Naive thymus-derived CD8-positive, alpha-beta T cell (primary cell): ENCODE measurements at places on chromosomes 11 and 22.
A peak's percentile ranks its signal among the peaks of the same experiment; 100 is the strongest.

GRCh38 chr22:50603511-50604255 lies 3.1 kb downstream of the MAPK8IP2 start:
- H3K36me3 ChIP-seq, result peaks cover 4% of the 10 kb centered on the region
- no peak for DNase-seq
- H3K4me1 ChIP-seq, result peaks cover 17% of the 10 kb centered on the region
- H3K27ac ChIP-seq, result no peak overlapping the region
- H3K4me3 ChIP-seq, result no peak overlapping the region

DNA sequence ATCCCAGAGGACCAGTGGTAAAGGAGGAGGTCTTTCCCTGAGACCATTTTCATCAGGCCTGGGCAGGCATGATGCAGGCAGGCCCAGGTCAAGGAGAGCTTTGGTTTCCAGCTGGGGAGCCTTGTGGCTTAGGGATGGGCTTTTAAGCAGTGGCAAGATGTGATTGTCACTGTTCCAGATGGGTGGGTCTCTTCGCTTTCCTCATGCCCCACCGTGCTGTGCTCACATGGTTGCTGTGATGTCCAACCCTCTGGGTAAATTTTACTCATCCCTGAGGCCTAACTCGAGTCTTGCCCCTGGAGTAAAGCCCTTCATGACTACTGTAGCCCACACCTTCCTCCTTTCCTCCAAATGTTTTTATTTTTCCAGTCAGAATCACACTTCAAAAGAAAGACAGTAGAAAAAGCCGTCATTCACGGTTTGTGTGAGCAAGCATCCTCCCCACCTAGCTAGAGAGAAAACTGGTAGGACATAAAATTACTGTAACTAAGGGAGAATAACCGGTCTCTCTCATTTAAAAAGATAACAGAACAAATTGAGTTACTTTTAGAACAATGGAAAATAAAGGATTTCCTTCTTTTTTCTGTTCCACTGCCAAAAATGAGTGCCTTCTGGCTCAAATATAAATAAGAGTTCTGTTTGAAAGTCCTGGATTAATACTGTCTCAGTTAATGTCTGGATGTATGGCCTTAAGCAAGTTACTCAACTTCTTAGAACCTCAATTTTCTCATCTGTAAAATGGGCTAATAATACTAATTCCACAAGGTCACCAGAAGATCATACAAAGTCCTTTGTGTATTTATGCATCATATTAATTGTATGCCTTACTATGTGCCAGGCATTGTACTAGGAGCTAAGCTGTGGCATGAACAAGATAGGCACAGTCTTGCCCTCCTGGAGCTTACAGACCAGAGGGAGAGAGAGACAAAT lies 84.9 kb downstream of the ME3 start:
- no peaks in the 10 kb centered on the region for H3K27me3 ChIP-seq
- no peaks in the 10 kb centered on the region for H3K36me3 ChIP-seq
- H3K4me3 ChIP-seq, result no peak overlapping the region
- peaks cover 2% of the 10 kb centered on the region for H3K4me1 ChIP-seq
- H3K27ac ChIP-seq, result no peak overlapping the region

GRCh38 chr11:1401656-1402221 lies 12.0 kb downstream of the BRSK2 start:
- H3K4me3 ChIP-seq, result no peak overlapping the region
- peak; percentile 47 for DNase-seq
- H3K27me3 ChIP-seq, result peaks cover 18% of the 10 kb centered on the region
- H3K27ac ChIP-seq, result no peak overlapping the region

DNA sequence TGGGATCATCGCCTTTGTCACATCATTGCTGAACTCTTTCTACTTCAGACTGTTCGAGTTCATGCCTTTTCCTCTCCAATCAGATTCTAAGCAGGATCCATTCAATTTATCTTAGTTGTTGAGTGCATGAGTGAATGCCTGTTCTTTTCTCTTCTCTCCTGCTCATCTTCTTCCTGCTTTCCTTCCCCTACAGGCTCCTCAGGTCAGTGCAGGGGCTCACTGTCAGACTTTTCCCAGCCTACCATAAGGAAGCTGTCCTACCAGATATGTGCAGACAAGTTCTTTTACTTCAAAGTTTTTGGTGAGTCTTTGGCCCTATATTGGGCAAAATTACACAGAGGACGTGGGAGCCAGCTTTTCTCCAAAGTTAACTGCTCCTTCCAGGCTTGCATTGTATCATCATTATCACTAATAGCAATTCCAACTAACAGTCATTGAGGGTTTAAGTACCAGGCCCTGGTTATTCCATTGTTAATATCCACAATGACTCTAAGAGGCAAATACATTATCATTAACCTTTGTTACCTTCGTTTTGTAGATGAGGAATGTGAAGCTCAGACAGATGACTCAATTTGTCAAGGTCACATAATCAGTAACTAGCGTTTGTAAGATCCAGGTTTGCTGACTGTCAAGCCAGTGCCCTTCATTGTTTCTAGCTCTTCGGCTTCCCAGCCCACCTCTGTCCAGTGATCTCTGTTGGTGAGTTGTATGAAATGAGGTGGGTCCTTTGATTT lies 30.4 kb downstream of the OR6Q1 start:
- H3K36me3 ChIP-seq, result no peaks in the 10 kb centered on the region
- DNase-seq, result no peak
- H3K4me1 ChIP-seq, result no peaks in the 10 kb centered on the region

DNA sequence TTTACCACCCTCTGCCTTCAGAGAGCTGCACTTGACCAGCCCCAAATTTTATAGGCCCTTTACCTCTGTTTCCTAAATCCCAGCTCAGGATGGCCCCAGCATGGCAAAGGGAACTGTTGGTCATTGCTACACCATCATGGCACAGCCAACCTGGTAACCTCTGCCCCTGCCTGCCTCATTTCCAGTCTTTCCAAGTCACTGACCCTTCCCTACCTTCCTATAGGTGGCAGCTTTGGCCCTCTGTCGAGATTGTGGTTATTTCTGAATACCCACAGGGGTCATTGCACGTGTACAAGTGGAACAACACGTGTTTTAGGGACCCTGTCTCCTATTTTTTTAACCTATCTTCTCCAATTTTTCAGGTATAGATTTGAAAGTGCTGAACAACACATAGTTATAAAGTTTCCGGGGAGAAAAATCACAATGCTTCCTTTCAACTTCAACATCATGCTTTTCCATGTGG lies 2.8 kb downstream of the GALNT18 start:
- no peak overlapping the region for H3K4me3 ChIP-seq
- H3K27me3 ChIP-seq, result peaks cover 35% of the 10 kb centered on the region
- H3K27ac ChIP-seq, result no peak overlapping the region
- H3K36me3 ChIP-seq, result no peaks in the 10 kb centered on the region

DNA sequence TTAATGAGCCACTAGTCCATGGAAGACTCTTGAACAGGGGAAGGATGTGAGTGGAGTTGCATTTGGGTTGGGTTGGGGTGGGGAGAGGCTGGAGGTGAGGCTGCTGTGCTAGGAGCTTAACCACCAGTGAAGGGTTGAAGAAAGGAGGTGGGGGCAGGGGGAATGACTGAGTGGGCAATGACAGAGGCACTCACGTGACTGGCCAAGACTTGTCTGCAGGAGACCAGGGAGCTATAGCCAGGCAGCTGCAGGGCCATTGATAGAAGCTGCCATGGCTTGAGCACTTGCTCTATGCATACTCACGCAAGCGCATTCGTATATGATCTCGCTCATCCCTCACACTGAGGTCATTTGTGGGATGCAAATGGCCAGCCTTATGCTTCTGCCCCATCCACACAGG lies 4.0 kb downstream of the LMO2 start:
- no peak for DNase-seq
- no peak overlapping the region for H3K27ac ChIP-seq
- H3K4me3 ChIP-seq, result no peak overlapping the region
- peaks cover 18% of the 10 kb centered on the region for H3K4me1 ChIP-seq
- no peaks in the 10 kb centered on the region for H3K36me3 ChIP-seq
- H3K27me3 ChIP-seq, result peaks cover 92% of the 10 kb centered on the region

DNA sequence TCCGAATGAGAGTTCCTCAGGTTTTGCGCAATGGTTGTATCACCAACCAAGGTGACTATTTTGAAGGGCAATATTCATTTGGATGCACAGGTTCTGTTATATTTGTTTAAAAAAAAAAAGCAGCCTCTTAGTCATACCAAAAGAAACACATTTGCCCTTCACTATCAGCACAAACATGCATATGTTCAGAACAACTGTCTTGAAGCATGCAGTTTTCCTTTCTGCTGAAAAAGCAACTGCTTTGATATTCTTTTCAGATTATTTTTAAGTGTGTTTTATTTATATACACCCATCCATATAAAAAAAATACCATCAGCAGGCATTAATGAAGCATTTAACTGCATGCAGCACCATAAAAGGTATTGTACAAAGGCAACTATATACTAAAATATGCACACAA lies 67.8 kb downstream of the RBFOX2 start:
- no peak overlapping the region for H3K27ac ChIP-seq
- H3K4me3 ChIP-seq, result no peak overlapping the region
- no peak for DNase-seq
- no peaks in the 10 kb centered on the region for H3K4me1 ChIP-seq
- H3K36me3 ChIP-seq, result no peaks in the 10 kb centered on the region

DNA sequence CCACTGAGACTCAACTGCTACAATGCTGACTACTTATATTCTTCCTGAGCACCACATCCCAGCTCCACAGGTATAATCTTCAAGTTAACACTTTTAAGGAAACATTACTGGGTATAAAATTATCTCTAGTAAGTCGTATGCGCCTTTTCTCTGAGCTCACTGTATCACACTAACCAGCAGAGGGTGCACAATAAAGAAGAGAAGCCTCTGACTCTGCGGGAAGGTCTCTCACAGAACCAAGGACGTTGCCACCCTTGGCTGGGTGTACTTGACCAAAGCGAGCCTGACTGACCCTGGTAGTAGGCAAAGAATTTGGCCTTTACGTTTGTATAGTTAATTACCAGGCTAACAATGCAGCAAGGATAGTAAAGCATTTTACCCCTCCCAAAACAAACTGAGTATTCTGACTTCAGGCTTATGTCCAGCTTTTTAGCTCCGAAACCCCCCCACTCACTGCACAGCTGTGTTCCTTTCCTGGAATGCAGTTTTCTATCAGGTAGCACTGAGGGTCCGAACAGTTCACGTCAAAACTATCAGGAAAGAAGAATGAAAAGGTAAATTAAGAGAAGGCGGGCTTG lies at the start of gene BTBD18:
Gene BTBD18, minus strand, starts transcription at position 144 of the 578 bp plus-strand sequence. CDS start 631 bp downstream, outside the sequence.
- no peak for DNase-seq
- H3K27ac ChIP-seq, result peak within 1 kb of the TSS; percentile 60
- no peaks in the 10 kb centered on the region for H3K27me3 ChIP-seq
- peaks cover 21% of the 10 kb centered on the region for H3K36me3 ChIP-seq
- H3K4me1 ChIP-seq, result peaks cover 25% of the 10 kb centered on the region

- H3K27ac ChIP-seq, result no peak overlapping the region
- H3K4me1 ChIP-seq, result peaks cover 29% of the 10 kb centered on the region
- H3K36me3 ChIP-seq, result no peaks in the 10 kb centered on the region
Observed at GRCh38 chr11:76683161-76684095, 12.9 kb upstream of the LRRC32 start.

- no peaks in the 10 kb centered on the region for H3K4me1 ChIP-seq
- H3K36me3 ChIP-seq, result no peaks in the 10 kb centered on the region
- H3K4me3 ChIP-seq, result no peak overlapping the region
- DNase-seq, result no peak
Observed at GRCh38 chr11:116071241-116071640, 567.0 kb upstream of the CADM1 start.

- no peak overlapping the region for H3K27ac ChIP-seq
- peaks cover 4% of the 10 kb centered on the region for H3K27me3 ChIP-seq
- H3K4me1 ChIP-seq, result no peaks in the 10 kb centered on the region
- DNase-seq, result no peak
- no peak overlapping the region for H3K4me3 ChIP-seq
- H3K36me3 ChIP-seq, result no peaks in the 10 kb centered on the region
Observed at GRCh38 chr11:126538071-126538470, 182.6 kb downstream of the ST3GAL4 start.

- DNase-seq, result no peak
- no peak overlapping the region for H3K27ac ChIP-seq
- H3K4me1 ChIP-seq, result peaks cover 27% of the 10 kb centered on the region
- no peaks in the 10 kb centered on the region for H3K36me3 ChIP-seq
- no peak overlapping the region for H3K4me3 ChIP-seq
Observed at GRCh38 chr22:22685586-22685985, 41.2 kb downstream of the GGTLC2 start.

GRCh38 chr11:128206461-128206860 lies 380.9 kb downstream of the ETS1 start:
- DNase-seq, result no peak
- no peaks in the 10 kb centered on the region for H3K27me3 ChIP-seq
- no peaks in the 10 kb centered on the region for H3K4me1 ChIP-seq
- no peak overlapping the region for H3K4me3 ChIP-seq

- H3K4me3 ChIP-seq, result no peak overlapping the region
- peak overlapping the region; percentile 40 for H3K27ac ChIP-seq
- no peak for DNase-seq
- H3K36me3 ChIP-seq, result no peaks in the 10 kb centered on the region
Observed at GRCh38 chr22:45763236-45763624, 91.6 kb downstream of the ATXN10 start.

GRCh38 chr11:43895601-43896000 lies 15.0 kb downstream of the ALKBH3 start:
- H3K27me3 ChIP-seq, result no peaks in the 10 kb centered on the region
- peaks cover 10% of the 10 kb centered on the region for H3K4me1 ChIP-seq
- no peak overlapping the region for H3K4me3 ChIP-seq

DNA sequence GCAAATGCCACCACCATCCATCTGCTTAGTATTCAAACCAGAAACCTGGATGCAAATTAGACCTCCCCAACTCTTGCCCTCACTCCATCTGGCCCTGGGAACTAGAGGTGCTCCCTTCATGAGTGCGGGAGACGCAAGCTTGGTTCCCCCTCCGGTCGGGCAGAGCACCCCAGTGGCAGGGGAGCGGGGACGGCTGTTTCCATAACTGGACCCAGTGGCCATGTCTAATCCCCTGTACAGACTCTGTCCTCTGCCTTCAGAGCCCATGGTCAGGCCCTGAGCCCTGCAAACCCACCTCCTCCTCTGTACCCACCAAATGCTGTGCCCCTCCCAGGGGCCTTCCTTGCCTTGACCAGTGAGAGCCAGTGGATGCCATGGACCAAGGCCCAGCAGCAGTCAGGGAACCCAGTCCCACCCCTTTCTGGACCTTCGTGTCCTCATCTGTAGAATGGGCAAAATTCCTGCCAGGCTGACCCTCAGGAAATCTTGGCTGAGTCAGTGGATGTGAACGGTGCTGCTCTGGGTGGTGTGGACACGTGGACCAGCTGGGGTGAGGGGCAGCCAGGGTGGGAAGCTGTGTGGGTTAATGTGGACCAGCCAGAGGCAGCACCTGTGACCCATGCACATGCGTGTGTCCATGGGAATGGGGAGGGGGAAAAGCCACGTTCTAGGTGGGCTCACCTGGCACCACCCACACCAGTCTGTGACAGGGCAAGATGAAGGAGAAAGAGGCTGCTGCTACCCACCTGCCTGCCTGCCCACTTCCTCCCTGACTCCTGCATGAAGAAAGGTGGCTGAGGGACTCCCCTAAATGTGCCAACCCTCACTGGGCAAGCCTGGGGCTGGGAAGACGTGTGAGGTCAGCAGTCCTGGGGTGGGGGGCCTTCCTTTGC lies 72.8 kb downstream of the LRRC32 start:
- peaks cover 2% of the 10 kb centered on the region for H3K27me3 ChIP-seq
- DNase-seq, result no peak
- H3K4me3 ChIP-seq, result no peak overlapping the region
- no peak overlapping the region for H3K27ac ChIP-seq
- H3K36me3 ChIP-seq, result no peaks in the 10 kb centered on the region
- H3K4me1 ChIP-seq, result no peaks in the 10 kb centered on the region
